CD4-positive, alpha-beta T cell treated with Interleukin-6 at 100 ng/mL for 8 hours (primary cell): ENCODE measurements at places on chromosomes 6 and 20.

DNA sequence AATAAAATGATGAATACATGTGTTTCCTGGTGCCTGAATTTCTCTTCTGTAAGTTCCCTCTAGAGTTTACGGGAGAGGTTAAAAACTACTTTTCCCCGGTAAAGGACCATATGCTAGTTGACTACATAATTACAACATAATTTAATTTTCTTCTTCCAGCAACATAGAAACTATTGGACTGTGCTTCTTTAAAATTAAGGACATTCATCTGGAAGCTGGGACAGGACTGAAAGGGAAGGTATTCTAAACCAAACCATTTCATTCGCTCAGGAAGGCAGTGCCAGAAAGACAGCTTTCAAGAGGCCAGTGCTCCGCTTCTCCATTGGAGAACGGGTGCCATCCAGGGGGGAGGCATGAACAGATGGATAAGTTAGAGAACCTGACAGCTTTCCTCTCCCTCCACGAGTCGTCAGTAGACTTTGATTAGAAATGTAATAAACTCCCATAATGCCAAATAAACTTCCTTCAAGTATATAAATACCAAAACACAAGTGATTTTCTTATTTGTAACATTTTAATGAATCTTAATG lies 458.0 kb upstream of the SOX4 start:
- DNase-seq = no peak

DNA sequence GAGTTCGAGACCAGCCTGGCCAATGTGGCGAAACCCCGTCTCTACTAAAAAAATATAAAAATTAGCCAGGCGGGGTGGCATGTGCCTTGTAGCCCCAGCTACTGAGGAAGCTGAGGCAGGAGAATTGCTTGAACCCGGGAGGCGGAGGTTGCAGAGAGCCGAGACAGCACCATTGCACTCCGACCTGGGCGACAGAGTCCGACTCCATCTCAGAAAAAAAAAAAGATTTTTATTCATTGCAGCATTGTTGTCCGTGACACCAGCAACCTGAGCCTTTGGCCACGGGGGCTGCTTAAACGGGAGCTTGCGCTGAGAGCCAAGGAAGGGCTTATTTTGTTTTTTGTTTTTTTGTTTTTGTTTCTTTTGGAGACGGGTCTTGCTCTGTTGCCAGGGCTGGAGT lies 7.3 kb downstream of the ARFGAP1 start:
- no peak for DNase-seq

GRCh38 chr6:14017626-14018475 lies 93.1 kb downstream of the RNF182 start:
- DNase-seq = no peak

DNA sequence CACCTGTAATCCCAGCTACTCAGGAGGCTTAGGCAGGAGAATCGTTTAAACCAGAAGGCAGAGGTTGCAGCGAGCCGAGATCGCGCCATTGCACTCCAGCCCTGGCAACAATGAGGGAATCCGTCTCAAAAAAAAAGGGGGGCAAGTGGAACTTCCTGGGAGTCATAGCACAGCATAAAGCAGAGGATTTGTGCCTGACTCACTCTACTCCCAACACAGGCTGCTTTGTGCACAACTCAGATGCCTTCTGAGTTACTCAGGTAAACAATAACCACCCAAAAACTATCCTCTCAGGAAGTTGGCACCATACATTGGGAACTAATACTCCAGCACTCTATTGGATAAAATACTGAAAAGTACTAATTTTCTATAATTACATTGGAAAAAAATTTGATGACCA lies 2.5 kb upstream of the TMEM244 start:
- no peak for DNase-seq

- no peak for DNase-seq
Observed at GRCh38 chr6:14831937-14832336, 413.9 kb upstream of the JARID2 start.
